ENCODE measurements at places on chromosomes 4 and X.

GRCh38 chrX:154370300-154371016, 4.0 kb downstream of the FLNA start:
- no peak for DNase-seq

GRCh38 chr4:79147251-79147650, 178.6 kb downstream of the NAA11 start:
- DNase-seq = no peak

GRCh38 chr4:7820031-7820818, 119.4 kb downstream of the AFAP1 start:
- no peak for DNase-seq

GRCh38 chrX:153381684-153382532, 19.2 kb downstream of the PNMA6E start:
- no peak for DNase-seq

GRCh38 chr4:37422102-37422501, 177.6 kb downstream of the NWD2 start:
- no peak for DNase-seq

GRCh38 chr4:5424901-5425300, 283.5 kb downstream of the EVC2 start:
- no peak for DNase-seq

GRCh38 chr4:159368320-159368719, 265.4 kb downstream of the RAPGEF2 start:
- DNase-seq = no peak

GRCh38 chrX:10467793-10468192, 152.6 kb downstream of the MID1 start:
- no peak for DNase-seq

- DNase-seq = no peak
These were observed 38.6 kb downstream of the EGFL6 start for GRCh38 chrX:13607996-13608365.

DNA sequence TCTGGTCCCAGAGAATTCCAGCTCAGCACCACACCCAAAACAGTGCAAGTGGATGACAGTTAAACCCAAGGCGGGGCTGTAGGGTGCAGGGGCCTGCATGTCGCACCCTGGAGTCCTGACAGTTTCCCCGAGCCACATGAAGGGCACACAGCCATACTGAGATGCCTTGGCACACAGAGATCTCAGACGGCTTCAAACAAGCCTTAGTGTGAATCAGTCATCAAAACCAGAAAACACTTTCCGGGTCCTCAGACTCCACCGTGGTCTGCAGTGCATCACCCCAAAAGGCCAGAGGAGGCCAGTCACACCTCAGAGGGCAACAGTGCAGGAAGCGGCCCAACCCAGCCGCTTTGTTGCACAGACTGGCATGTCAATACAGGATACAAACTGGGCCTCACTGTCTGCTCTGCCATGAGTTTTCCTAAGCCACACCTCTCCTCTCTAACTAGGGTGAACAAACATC, 64.6 kb upstream of the ENPP6 start:
- no peak for DNase-seq

DNA sequence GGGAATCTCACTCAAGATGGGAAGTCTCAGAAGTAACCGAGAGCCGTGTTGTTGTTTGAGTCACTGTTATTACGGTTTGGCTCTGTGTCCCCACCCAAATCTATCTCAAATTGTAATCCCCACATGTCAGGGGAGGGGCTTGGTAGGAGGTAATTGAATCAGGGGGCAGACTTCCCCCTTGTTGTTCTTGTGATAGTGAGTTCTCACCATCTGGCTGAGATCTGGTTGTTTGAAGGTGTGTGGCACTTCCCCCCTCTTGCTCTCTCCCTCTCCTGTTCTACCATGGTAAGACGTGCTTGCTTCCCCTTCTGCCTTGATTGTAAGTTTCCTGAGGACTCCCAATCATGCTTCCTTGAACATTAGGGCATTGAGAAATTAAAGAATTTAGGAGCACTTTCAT, 37.0 kb downstream of the HAND2 start:
- no peak for DNase-seq

DNA sequence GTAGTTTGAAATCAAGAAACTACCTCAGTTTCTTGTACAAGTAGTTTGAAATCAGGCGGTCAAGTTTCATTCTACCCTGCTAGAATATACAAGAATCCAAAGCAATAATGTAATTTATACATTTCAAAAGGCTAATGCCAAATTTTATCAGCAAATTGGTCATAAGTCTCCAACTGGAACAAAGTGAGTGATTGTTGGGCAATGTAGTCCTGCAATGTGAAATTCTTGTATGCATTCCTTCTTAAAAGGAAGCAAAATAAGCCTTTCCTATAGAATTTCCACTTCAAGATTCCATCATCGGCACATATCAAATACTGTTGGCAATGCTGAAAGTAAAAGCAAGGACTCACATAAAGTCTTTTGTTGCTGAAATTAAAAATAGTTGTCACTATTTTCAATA, 334.9 kb downstream of the IL1RAPL1 start:
- no peak for DNase-seq

DNA sequence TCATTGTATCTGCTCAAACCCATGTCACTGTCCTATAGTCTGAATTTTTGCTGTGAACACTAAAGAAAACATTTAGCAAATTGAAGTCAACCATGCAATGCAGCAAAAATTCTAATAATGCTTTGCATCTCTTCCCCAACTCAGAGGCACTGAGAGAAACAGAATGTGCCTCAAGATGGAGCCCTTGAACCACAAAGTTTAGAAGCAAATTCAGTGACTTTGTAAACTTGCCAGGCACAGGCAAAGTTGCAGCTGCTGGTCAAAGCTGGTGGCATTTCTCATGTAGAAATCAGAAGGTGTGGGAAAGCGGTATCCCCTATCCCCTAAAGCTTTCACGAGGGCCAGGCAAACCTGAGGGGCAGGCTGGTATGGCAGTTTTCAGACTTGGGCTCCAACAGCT, 121.7 kb upstream of the DIPK2B start:
- DNase-seq = no peak

GRCh38 chrX:91108761-91109160, 325.9 kb upstream of the PABPC5 start:
- no peak for DNase-seq

- no peak for DNase-seq
These were observed 70.2 kb upstream of the LONRF3 start for GRCh38 chrX:118904218-118904617.

- DNase-seq = no peak
These were observed 16.7 kb upstream of the SOD3 start for GRCh38 chr4:24778464-24779225.

DNA sequence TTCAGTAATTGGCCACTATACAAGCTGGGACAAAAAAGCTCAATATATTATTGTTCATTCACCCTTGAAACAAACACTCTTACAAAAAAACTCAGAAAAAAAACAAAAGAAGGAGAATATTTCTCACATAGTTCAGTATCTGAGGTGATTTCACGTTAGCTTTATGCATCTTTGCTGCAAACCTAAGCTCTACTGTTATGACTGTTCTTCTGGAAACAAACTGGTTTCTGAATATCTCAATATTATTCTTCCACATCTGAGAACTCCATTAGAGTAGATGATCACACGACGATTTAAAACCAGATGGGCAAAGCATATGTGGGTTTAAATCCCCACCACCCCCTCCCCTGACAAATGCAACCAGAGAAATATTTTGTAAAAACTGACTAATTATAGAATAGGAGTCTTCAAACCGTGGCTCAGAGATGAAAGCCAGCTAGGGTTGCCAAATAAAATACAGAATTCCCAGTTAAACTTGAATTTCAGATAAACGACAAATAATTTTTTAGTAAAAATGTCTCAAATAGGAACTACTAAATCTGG, 182.0 kb upstream of the FAM241A start:
- DNase-seq = no peak

DNA sequence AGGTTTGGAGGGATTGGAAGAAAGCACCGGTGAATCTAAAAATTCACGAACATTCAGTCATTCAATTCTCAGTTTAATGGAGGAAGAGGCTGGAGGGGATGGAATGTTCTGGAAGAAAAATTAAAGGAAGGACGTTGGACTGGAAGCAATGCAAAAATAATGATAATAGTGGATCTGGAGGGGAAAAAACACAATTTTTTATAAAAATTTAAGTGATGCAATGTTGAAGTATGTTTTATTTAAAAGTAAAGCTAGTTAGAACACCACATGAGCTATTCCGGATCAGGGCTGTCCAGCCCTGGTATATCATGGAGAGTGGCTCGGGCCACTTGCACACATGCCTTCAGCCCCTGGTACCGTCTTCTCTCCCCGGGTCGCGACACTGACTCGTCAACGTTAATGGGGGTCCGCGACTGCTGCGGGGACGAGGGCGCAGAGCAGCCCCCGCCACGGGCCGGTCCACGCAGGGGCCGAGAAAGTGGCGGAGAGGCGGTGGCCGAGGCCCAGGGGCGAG, 204.6 kb downstream of the TENM3 start:
- no peak for DNase-seq

DNA sequence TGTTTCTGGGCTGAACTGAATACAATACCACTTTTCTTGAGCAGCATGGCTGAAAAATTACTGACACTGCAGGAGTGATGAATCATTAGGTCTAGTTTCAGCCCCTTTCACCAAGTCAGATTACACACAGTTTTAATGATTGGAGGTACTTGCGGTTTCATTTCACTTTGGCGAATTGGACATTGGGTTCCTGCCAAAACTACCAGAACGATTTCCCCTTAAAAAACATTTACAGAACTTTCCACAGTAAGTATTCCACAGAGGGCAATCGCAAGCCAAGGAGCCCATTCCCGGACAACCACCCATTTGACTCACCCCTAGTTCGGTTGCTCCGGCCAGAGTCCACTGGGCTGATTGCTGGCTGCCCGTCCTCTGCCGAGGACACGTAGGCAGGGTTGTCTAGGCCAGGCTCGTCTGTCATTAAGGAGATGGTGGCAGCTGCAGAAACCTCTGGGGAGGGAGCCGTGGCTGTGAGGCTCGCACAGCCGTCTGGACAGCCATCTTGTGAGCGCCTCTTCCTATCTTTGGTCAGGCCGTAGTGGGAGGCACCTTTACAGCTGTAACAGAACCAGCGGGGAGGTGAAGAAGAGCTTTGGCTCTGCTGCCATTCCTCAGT, 83.5 kb downstream of the LNX1 start:
- no peak for DNase-seq

DNA sequence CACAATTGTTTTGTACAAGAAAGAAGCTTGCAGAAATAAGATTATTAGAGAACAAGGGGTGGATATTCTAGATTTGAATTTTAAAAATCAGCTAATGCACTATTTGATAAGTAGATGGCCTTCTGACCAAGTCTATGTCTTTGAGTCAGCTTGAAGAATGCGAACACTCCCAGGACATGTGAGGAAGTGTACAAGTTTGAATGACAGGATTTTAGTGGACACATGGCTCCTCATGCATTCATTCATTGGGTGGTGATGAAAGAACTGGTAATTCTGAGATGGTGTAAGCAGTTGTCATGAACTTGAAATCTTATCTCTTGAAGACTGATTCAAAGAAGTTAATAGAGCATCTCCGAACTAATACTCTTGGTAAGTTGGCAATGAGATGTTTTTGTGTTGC, 548.2 kb upstream of the CNKSR2 start:
- DNase-seq = no peak

- DNase-seq = no peak
These were observed 15.7 kb downstream of the SLC2A9 start for GRCh38 chr4:10005632-10006031.

Data from epithelial cell of prostate (primary cell).